ENCODE measurements at places on chromosomes 12 and 14.

DNA sequence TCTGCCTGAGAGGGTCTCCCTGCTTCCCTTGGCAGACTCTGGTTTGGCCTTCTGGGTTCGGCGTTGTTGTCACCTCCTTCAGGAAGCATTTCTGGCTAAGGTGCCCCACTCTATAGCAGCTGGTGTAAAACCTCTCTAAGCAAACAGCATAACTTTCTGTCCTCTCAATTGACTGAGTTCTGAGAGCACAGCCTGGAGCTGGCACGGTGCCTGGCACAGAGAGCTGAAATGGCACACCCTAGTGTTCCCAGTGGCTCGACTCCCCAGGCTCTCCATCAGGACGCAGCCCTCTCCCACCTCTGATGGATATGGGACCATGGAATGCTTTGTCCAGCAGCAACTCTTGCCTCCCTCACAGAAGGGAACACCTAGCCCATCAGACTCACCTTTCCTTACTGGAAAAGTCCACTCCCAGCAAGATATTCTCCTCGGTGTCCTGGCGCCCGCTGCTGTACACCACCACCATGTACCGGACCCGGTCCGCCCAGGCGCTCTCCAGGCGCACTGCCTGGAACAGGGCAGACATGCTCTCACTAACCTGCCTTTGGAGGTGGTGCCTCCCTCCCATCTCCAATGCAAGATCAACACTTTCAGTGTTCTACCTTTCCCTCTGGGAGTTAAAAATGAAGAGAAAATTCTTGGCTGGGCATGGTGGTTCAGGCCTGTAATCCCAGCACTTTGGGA, 40.6 kb downstream of the SSH1 start:
- DNase-seq: no peak

DNA sequence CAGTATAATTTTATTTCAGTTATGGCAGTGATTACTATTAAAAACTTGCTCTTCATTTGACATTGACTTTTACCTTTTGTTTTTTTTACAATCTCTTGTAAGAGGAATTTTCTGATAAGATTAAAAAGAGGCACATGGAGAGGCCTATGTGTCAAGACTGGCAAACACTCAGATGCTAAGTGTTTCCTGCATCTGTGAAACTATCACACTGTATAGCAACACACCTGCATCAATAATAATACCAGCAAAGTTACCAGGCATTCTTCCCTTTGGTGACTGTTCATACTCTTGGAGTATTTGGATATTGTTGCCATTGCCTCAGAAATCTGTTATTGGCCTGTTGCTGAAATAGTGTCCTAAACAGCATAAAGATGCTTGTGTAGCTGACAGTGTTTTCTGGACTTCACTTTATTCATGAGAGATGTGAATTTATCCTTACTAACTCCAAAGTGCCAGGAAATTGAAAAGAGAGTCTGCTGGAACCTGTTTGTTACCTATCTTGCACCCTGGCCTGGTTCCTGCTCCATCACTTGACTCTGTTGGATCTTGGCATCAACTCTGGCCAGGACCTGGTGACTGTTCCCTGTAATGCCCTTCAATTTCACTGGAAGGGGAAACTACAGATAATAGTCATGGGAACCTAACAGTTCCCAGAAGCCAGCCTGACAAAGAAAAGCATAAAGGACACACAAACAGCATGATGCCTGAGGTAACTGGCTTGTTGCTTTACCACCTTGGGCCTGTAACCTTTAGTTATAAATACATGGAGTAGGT, 19.8 kb downstream of the SLC16A7 start:
- no peak for DNase-seq

GRCh38 chr14:55297611-55298499, 26.6 kb downstream of the FBXO34 start:
- no peak for DNase-seq

GRCh38 chr14:103404032-103404918, 19.1 kb downstream of the MARK3 start:
- peak; percentile 69 for DNase-seq

GRCh38 chr12:132160016-132160415, 15.8 kb downstream of the NOC4L start:
- DNase-seq: no peak

DNA sequence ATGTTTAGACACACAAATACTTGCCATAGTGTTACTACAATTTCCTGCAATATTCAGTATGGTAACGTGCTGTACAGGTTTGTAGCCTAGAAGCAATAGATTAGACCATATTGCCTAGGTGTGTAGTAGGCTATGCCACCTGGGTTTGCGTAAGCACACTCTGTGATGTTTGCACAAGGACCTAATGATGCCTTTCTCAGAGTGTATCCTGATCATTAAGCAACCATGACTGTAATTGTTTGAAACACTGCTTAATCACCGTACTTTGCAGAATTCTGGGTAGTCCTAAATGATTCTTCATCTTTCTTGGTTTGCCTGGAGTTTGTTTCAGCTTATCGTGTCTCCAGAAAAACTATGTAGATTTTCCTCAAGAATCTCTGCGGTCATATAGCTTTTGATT, 11.2 kb upstream of the TCP11L2 start:
- DNase-seq: no peak

DNA sequence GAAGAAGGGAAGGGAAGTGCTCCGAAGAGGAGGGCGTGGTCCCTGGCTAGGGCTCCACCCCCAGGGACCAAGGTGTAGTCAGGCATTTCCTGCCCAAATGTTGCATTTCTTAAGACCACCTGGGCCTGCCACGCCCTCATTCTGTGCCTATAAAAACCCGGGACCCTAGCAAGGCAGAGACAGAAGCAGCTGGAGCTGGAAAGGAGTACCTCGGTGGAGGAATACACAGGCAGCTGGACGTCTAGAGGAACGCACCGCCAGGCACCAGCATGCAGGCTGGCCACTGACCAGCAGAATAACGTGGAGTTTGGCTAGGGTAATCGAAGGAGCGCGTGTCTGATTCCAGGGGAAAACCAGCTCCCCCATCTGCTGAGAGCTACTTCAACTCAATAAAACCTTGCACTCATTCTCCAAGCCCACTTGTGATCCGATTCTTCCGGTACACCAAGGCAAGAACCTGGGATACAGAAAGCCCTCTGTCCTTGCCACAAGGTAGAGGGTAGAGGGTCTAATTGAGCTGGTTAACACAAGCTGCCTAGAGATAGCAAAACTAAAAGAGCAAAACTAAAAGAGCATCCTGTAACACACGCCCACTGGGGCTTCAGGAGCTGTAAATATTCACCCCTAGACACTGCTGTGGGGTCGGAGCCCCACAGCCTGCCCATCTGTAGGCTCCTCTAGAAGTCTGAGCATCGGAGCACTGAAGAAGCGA, 21.0 kb downstream of the CFL2 start:
- DNase-seq: peak; percentile 19

DNA sequence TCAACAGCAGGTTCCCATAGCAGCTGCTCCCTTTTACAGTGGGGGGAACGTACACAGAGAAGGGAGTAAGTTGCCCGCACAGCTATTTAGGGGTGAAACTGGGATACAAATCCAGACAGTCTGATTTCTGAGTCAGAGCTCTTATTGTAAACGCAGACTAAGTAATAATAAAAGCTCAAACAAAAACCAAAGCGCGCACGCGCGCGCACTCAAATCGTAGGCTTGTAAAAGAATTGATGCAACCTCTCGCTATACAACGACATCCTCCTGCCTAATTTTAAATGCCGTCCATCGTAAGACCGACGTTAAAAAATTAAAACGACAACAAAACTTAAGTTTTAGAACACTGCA, 747 bp upstream of the DACT1 start:
- DNase-seq: peak; percentile 90

GRCh38 chr12:30067146-30067545, 283.4 kb upstream of the TMTC1 start:
- peak; percentile 61 for DNase-seq

GRCh38 chr12:128995619-128996018, 142.3 kb downstream of the GLT1D1 start:
- DNase-seq: no peak

- DNase-seq: no peak
Observed at GRCh38 chr14:24311837-24312615, 724 bp downstream of the LTB4R start.

DNA sequence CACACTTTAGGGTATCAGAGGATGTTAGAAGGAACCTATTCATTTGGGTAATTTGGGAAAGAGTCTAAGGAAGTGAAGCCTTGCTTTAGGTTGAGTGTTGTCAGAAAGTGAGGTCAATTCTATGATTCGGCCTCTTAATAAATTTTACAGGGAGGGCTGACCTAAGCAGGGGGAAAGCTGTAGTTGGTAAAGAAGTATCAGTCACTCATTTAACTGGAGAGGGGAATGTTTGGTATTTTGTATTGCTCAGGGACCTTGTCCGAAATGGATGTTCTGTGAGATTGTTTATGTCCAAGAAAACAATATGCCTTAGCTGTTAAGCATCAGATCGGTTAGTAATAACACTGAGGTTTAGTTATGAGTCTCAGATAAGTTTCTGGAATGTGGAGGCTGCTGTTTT, 7.3 kb downstream of the CAND1 start:
- peak; percentile 40 for DNase-seq

GRCh38 chr12:121512561-121512960, 68.3 kb downstream of the KDM2B start:
- DNase-seq: no peak

DNA sequence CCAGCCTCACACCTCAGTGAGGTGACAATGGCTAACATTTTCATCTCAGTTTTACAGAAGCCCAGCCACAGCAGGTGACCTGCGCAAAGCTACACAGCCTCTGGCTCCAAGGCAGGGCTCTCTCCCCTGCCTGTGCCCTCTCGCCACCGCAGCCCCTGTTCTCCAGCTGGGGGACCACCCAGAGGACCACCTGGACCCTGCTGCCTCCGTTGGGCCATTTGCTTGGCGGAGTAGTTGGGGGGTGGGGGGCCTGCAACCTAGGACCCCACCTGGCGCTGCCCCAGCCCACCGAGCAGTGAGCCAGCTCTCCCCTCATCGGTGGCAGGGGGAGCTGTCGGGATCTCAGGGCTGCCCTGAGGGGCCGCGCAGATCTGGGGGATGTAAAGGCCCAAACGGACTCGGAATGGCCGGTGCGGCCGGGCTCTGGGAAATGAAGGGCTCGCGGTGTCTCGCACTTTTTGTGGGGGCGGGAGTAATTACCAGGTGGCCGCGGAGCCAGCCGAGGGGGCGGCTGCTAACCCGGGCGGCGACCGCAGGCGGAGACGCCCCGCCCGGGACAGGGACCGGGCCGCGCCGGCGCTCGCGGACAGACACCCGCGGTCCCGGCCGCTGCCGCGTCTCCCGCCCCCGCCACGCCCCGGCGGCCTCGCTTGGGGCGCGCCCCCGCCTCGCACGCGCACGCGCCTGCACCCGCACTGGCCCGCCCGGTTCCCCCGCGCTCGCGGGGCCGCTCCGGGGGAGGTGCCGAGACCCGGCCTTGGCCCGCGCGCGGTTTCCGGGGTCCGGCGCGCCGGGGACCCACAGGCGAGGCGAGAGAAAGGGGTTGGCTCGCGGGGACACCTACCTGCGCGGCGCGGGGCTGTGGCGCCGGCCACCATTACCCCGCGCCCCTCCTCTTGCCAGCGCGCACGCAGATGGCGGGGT, 8.6 kb upstream of the GPR68 start:
- DNase-seq: no peak

- peak; percentile 9 for DNase-seq
Observed at GRCh38 chr12:27931390-27931789, 41.1 kb downstream of the PTHLH start.

DNA sequence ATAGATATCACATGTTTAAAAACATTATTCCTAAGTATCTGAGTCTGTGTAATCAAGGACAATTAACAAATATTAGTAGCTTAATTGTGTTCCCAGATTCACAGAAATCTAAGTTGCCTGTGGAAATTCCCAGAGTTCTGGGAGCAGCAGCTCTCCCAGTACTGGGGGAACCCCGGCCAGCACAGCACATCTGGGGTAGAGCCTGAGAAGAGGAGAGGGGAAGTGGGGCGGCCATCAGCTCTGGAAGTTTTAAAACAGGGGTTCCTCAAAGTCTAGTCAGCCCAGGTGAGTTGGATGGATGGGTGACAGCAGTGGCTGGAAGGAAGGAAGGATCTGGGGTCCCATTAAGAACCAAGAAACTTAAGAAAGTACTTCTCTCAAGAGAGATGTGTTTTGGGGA, 24.6 kb downstream of the PRICKLE1 start:
- no peak for DNase-seq

- DNase-seq: peak; percentile 82
Observed at GRCh38 chr14:21498540-21499526, 12.3 kb downstream of the METTL3 start.

DNA sequence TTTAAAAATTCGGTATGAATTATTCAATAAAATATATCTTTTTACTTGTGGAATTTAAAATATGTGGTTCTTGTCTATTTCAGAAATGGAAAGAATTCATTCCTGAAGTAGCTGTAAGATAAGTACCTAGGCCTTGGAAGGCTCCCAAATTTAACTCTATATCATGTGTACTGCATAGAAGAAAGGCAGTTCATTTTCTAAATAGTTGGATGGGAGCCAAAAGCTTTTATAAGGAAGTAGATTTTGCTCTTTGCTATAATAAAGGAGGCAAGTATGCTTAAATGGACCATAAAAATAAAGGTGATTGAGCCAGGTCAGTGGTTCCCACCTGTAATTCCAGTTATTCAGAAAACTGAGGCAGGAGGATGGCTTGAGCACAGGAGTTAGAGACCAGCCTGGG, 187.5 kb downstream of the ATXN7L3B start:
- peak; percentile 86 for DNase-seq

DNA sequence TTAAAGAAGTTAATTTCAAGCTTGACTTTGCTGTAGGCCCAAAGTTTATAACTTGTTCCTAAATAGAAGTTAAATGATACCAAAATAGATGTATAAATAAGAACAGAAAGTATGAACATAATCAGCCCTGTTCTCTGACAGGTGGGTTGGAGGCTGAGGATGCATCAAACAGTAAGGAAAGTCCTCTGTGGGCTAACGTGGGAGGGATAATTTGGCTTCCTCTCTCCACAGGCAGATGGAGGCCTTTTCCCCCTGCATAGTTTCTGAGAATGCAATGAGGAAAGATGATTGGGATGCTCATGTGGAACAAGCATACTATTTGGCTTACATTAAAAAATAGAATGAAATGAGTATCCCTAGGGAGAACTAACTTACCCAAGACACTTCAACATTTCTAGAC, 56.5 kb downstream of the GARIN6 start:
- DNase-seq: no peak

- DNase-seq: no peak
Observed at GRCh38 chr12:25194214-25194613, 746 bp downstream of the DNAI7 start.

DNA sequence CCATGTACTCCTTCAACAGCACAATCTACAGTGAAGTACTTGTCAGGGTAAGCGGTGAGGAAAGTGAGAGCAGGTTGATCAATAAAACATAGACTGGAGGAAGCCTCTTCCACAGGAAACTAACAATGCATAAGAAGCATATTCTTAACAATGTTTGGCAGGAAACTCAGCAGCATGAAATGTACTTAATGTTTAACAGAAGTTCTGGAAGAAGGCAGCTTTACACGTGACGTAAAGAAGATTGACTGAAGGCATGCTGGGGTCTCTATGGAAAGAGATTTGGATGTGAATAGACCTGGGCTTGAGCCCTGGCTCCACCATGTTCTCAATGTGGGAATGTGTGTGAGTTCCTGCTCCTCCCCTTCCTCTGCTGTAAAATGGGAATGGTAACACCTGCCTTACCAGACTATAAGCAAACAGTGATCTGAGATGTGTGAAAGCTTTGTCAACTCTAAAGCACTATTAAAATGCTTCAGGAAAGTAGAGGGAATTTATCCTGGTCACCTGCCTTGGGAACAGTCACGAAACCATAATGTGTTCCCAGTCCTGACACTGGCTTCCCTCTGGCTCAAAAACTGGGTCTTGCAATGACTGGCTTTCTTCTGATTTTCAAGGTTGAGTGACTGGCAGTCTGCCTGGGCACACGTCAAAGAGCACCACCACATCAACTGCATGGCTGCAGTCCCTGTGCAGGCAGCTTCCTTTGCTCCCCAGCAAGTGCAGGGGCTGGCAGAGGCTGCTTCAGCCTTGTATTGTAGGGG, 384.6 kb downstream of the APAF1 start:
- no peak for DNase-seq
